ENCODE measurements at places on chromosomes 7 and 10. TPM values are rescaled to one million over a fixed set of nuclear protein-coding genes. Genes with fewer than 3 reads are reported as not detected.

ATG9B gene
- under 0.01 TPM for total RNA-seq

MYOZ1 gene
- total RNA-seq, result 0.33 TPM

TMEM248 gene
- total RNA-seq, result 103 TPM

KCNIP2 gene
- total RNA-seq, result 0.66 TPM

H2BK1 gene
- total RNA-seq, result not detected

ASB10 gene
- total RNA-seq, result not detected

PGAM1 gene
- total RNA-seq, result 450 TPM

CRHR2 gene
- total RNA-seq, result not detected

PLXNA4 gene
- total RNA-seq, result 3.6 TPM

MPP7 gene
- total RNA-seq, result 0.29 TPM

TMEM26 gene
- total RNA-seq, result 2.8 TPM

IDI2 gene
- not detected for total RNA-seq

CFAP43 gene
- total RNA-seq, result 0.15 TPM

CLRN3 gene
- total RNA-seq, result not detected

NRBF2 gene
- 42.8 TPM for total RNA-seq

SFTPA1 gene
- total RNA-seq, result not detected

NRAP gene
- total RNA-seq, result not detected

GLUD1 gene
- total RNA-seq, result 356 TPM

ATOH7 gene
- total RNA-seq, result not detected

ADRB1 gene
- under 0.01 TPM for total RNA-seq

SPDYE9 gene
- total RNA-seq, result under 0.01 TPM

CCNJ gene
- 2.8 TPM for total RNA-seq

CYP2C19 gene
- not detected for total RNA-seq

NEUROG3 gene
- total RNA-seq, result not detected

CAV2 gene
- total RNA-seq, result 79.1 TPM

ACSM6 gene
- total RNA-seq, result not detected
